ENCODE measurements at places on chromosomes 5 and 9.

GRCh38 chr9:69824499-69825252 lies 4.1 kb downstream of the CFAP95 start:
- DNase-seq, result no peak

DNA sequence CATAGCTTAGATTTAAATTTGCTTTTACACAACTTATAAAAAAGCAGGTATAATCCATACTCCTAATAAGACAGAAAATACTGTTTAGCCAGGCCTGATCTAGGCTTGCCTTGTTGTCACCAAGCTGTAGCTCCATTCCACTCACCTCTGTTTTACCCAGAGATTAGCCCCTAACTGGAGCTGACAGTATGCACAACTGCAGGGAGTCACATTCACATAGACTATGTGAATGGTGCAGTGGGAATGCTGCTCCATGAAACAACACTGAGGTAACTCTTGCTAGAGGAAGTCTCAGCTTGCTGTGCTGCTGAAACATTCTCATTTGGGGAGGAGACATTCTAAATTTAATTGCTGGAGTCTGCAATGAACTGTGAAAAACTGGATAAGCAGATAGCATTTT lies 209.1 kb downstream of the TMEM232 start:
- no peak for DNase-seq

- DNase-seq, result no peak
These were observed 339.2 kb downstream of the PIK3R1 start for GRCh38 chr5:68554571-68555279.

GRCh38 chr5:72956324-72957140 lies 691 bp downstream of the FCHO2 start:
- DNase-seq, result peak; percentile 60

DNA sequence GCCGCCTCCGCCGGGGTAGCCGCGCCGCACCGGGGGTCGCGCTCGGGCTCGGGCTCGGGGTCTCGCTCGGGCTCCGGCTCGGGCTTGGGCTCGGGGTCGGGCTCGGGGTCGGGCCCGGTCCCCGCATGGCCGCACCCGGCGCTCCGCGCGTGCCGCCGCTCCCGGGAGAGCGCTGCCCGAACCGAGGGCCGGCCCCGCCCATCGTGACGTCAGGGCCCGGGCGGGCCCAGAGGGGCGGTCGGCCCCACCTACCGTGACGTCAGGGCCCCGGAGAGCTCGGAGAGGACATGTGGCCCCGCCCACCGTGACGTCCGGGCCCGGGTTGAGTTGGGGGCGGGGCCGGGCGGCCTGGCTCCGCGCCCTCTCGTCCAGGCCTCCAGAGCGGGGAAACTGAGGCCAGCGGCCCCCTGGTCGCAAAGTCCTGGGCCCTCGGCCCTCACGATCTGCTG lies at the start of gene NSMF:
NSMF (minus strand) TSS at position 183 of the 449 bp plus-strand sequence. CDS start 232 bp downstream, outside the sequence.
- peak; percentile 92 for DNase-seq

DNA sequence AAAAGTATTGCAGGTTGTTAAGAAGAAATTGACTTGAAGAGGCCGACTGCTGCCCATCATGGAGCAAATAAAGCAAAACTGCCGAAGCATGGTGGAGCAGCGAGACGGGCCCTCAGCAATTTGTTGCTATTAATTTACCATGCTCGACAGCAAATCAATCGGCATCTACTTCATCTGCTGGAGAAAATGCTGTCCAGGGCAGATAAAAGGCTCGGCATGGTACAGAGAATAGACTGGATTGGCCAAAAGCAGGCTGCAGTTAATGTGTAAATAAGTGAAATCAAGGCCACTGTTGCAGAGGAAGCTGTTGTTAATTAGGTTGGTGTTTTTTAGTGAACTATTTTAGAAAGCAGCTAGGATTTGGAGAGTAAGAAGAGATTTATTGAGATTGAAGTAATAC lies 8.3 kb downstream of the TLE4 start:
- no peak for DNase-seq

- no peak for DNase-seq
These were observed 50.5 kb upstream of the TNFSF15 start for GRCh38 chr9:114856215-114856941.

- no peak for DNase-seq
These were observed 275.3 kb upstream of the IL12B start for GRCh38 chr5:159605585-159605984.

- DNase-seq, result no peak
These were observed 47.2 kb downstream of the F2R start for GRCh38 chr5:76763136-76763535.

GRCh38 chr9:89491694-89492093 lies 6.2 kb downstream of the SEMA4D start:
- no peak for DNase-seq

GRCh38 chr9:96655198-96655851 lies at the start of gene PRXL2C:
TSS of gene PRXL2C (minus strand) at chr9:96655317. CDS start at chr9:96655281, 36 bp downstream.
- DNase-seq, result no peak

DNA sequence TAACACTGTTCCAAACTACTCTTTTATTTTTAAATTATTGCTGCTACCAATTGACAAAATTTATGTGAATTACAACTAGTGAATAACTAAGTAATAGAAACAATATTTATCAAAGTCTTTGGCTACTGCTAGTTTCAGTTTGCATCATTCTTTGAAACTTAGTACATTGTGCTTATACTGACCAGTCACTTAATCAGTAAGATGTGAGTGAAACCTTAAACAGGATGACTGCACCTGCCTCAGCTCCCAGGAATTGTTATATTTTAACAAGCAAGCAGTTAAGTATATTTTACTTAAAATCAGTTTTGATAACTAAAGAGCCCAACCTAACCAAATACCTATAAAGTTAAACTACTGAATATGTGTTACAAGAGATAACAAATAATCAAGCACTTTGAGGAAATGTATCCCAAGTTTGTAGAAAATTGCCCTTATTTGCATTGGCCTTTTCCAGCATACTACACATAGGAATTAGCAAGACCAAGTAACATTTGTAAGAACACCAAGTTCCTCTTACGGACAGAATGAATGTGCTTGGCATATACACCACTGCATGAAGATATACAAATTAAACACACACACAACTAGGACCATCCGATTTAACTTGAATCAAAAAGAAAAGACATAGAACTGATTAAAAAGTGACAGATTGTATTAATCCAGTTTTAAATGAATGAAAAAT lies 545.5 kb upstream of the DAB2 start:
- DNase-seq, result no peak

DNA sequence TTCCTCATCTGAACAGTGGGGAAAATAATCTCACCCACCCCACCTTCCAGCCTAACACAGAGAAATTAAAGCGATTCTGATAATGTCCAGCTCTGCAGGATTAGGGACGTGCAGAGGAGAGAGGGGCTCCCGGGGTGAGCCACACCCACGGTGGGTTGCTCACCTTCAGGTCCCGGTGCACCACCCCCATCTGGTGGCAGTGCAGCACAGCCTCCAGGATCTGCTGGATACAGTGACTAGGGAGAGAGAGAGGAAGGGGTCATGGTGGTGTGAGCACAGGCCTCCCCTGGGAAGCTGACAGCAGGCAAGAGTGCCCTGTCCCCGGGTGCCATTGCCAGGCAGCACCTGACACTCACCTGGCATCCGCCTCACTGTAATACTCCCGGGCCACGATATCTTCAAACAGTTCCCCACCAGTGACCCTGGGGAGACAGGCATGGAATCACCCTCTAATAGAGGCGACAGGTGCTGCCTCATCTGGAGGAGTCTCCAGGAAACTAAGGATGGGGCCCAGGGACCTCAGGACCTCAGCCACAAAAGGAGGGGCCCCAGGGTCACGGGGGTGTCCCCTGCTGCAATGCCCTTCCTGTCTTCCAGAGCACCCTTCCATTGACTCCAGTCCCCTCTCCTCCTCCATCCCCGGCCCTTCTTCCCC lies 33.0 kb downstream of the CAMK2A start:
- no peak for DNase-seq

DNA sequence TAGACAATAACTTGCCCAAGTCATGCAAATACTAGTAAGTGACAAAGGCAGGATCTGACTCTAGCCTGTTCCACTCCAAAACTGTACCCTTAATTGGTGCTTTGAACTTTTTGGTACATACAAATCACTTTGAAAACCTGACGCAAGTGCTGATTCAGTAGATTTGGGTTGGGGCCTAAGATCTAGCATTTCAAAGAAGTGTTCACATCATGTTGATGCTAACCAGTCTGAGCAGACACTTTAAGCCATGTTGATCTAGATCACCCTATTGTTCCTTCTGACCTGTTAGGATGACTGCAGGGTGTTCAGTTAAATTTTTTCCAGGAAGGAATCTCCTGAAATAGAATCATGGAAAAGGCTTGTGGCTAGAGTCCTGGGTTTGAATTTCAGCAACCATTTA lies 57.7 kb upstream of the CPEB4 start:
- DNase-seq, result peak; percentile 44

GRCh38 chr9:86795823-86796553 lies 151.3 kb downstream of the GAS1 start:
- no peak for DNase-seq

DNA sequence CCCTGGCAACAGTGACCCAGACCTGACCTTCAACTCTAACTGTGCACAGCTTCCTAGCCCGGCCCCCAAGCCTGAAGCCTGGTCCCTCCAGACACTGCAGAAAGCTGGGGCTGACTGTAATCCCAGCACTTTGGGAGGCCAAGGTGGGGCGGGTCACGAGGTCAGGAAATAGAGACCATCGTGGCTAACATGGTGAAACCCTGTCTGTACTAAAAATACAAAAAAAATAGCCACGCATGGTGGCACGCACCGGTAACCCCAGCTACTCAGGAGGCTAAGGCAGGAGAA lies 35.9 kb downstream of the ADAMTS2 start:
- no peak for DNase-seq

DNA sequence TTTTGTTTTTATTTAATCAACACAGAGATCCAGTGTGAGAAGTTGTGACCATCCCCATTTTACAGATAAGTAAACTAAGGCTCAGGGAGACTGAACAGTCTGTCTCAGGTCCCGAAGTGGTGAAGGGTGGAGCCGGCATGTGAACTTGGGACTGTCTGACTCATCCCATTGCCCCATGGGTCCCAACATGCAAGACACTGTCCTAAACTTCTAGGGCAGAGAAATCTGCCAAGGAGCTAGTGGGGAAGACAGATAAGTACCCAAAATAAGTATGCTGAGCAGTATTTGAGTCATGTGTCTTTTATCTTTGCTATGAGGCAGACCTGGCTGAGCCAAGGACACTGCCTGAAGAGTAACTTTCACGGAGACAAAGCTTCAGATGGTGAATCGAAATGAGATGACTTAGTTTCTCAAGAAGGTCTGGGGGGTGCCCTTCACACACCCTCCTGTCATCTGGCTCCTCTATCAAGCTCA lies 64.3 kb upstream of the SLC25A51 start:
- no peak for DNase-seq

DNA sequence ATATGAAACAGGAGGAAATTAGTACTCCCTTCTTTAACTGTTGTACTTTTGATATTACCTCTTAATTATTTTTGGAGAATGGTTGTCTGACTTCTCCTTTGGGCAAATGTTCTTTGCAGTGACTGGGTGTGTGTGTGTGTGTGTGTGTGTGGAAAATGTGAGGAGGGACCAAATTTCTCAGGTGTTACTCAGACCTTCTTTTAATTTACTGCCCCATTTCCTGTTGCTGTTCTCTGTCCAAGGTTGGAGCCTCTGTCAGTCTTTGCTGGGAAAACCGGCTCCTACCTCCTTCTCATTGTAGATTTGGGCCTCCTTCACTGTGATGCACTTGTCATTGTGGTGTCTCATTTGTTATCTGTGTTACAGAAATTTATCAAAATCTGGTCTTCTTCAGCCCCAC lies 68.4 kb downstream of the PBX3 start:
- DNase-seq, result no peak
